ENCODE measurements at places on chromosomes 2 and 18.

DNA sequence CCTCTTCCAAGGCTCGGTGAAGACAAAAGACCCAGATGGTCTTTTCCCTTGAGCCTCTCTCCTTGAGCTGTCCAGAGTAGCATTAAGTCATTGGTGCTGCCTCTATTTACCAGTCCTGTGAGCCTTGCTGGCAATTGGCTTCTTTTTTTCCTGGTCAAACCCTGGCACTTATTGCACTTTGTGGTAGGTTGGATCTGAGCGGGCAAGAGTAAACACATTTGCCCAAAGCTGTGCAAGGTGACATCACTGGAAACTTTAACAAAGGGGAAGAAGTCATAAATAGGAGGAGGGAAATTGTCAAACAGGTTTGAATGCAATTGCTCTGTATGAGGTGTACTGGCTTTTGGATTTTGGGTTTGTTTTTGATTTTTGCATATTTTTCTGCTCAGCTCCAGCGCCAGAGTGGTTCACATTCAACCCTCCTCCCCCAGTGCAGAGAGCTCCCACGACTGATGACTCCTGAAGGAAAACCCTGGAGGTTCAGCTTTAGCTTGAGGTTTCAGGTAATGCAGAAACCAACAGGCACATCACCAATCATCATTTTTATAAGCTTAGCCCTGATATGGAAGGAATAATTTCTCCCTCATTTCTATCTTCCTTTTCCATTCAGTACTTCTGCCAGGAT is 8.3 kb downstream of the KCNE4 start:
- DNase-seq = no peak

GRCh38 chr2:229610333-229610732 is 104.0 kb downstream of the DNER start:
- DNase-seq = no peak

GRCh38 chr2:228747483-228747882 is 523.6 kb downstream of the PID1 start:
- DNase-seq = no peak

GRCh38 chr2:25304321-25304720 is 37.4 kb downstream of the DNMT3A start:
- no peak for DNase-seq

GRCh38 chr2:120262150-120262549 is 9.5 kb downstream of the RALB start:
- DNase-seq = no peak

GRCh38 chr2:16330571-16330970 is 335.1 kb downstream of the CYRIA start:
- DNase-seq = no peak

DNA sequence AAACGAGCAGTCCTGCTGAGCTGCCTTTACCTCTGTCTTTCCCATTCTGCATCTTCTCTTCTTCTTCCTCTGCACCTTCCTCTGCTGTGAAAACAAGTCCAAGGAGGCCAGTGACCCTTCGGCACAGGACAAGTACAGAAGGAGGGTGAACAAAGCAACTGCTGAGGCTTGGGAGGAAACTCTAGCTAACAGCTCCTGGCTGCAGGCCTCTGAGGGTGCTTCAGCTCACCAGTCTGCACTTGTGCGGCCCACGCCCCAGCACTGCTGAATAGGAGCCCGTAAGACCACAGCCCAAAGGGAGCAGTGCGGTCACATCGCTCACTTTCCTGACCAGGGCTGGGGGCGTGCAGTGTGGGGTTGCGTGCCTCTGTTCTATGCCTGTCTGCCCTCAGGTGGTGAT is 42.1 kb upstream of the DNMT3A start:
- DNase-seq = no peak

DNA sequence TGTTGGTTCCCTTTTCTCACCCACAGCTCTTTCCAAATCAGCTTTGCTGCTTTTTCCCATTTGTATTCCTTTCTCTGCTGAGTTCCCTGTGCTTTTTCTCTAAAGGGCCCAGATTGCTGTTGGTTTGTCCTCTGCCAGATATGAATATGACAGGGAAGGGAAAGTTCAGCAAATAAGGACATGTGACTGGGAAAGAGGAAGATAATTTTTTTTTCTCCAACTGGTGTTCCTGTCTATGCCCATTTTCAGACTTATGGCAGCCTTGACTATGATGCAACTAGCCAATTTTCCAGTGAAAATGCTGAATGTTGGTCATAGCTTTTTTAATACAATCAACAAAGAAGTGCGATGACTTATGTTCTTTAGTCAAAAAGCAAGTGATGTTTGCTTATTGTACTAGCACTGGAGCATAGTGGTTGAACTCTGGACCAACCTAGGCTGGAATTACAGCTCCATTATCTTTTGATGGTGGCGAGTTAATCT is 7.7 kb downstream of the MDH1 start:
- no peak for DNase-seq

GRCh38 chr18:52236131-52236530 is 103.9 kb upstream of the DCC start:
- no peak for DNase-seq

GRCh38 chr18:54557958-54558357 is 33.1 kb upstream of the DYNAP start:
- DNase-seq = no peak

DNA sequence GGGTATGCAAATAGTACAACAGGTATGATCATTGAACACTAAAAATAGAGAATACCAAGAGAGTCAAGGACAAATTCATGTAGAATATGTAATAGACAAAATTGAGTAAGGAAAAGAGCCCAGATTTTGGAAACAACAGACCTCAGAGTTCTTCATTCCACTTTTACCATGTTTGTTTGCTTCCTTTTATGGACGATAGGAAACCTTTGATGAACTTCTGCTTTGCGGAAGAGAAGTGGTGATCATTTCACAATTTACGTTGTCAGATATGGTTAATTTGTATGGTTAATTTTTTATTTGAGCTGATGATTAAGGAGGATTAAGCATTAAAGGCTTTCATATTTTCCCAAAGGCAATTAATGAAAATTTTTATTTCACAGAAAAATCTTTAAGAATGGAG is 16.3 kb downstream of the MARCHF7 start:
- DNase-seq = no peak

DNA sequence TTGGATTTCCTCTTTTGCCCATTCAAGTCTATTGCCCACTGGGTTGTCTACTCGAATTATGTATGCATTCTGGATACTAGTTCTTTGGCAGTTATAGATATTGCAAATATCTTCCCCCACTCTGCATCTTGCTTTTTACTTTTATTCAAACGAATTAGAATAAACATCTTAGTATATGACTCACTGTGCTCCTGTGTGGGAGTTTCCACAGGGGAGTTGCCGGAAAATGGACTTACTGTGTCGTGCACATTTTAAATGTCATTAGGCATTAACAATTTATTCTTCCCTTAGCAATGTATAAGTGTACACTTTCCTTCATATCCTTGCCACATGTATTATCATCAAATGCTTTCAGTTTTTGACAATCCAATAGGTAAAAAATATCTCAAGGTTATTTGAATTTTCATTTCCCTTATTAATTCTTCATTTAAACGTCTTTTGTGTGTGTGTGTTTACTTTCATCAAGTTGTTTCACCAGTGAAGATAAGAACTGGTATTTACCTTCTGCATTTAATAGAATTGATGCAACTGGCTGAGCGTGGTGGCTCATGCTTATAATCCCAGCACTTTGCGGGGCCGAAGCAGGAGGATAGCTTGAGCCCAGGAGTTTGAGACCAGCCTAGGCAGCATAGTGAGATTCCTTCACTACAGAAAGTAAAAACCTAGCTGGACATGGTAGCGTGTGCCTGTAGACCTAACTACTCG is 4.6 kb upstream of the UGT1A5 start:
- DNase-seq = no peak

DNA sequence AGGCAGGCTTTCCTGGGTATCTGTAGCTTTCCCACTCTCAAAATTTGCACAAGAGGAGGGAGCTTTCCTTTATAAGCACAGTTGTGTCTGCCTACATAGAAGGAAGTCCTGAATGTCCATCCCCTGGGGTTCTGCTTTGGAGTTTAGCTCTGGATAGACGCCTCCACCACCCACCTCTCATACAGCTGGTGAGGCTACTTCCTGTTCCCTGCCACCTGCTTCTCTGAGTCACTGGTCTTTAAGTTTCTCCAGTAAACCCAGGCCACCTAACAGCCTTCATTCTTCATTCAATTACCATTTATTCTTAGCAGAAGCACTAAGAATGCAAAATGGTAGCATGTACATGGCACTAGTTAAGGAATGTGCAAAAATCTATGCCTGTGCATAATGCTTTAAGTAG is 407.8 kb downstream of the CDH2 start:
- DNase-seq = no peak
